Left renal cortex interstitium (tissue), 4 donors: ENCODE measurements at places on chromosomes 11 and 22. TPM values are rescaled to one million over a fixed set of nuclear protein-coding genes. Genes with fewer than 3 reads are reported as not detected.

DNA sequence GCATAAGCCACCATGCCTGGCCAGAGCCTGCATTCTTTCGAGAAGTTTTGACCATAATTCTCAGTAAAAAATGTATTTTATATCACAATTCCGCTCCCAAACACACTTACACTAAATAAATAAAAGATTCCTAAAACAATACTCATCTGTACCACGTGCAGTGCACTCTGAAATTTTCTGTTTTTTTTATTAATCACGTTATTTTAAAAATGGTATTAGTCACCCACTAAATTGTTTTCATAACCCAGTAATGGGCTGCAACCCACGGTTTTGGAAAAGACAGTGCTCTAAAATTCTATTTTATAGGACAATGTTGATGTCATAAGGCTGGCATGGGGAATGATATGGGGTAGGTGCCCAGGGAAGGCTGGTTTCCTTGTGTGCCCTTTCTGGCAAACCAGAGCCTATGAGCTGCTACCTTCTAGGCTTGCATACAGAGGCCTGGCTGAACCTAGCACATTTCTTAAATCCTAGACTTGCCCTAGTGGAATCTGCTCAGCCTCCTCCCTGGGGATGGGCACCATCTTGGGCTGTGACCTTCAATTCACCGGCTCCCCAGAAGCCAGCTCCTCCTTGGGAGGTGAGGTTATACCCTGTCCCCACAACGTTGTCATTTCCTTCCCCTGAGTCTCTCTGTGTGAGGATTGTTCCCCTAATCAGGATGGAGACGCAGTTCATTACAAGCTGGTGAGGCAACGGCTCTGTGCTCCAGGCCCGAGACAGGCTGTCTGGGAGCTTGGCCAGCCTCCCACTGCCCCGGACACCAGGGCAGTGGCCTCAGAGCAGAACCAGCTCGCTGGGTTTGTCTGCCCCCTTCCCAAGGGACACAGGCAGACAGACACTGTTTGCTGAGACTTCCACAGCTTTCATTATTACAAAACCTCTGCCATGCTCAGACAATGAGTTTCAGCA, 116.5 kb upstream of the NAV2 start:
- DNase-seq = no peak

GRCh38 chr22:29193021-29193420, 12.7 kb upstream of the EMID1 start:
- no peak for DNase-seq

GRCh38 chr11:19196432-19196831, 5.4 kb downstream of the CSRP3 start:
- no peak for DNase-seq

DNA sequence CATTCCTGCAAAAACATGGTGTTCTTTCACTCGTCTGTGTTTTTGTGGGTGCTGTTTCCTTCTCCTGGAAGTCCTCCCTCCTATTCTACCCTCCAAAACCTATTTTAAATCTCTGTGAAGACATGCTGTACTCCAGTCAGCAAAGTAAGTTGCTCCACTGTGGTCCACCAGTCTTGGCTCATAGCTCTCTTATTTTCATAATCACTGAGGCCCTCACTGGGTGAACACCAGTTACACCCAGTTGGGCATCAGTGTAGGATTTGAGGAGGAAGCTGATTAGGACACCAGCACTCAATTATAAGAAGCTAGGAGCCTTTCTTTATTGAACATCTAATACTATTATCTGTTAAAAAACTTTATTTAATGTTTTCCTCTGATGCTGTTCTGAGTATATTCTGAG, 23.9 kb upstream of the EED start:
- no peak for DNase-seq

- DNase-seq = no peak
These were observed 10.8 kb downstream of the FADS2 start for GRCh38 chr11:61838921-61839320.

DNA sequence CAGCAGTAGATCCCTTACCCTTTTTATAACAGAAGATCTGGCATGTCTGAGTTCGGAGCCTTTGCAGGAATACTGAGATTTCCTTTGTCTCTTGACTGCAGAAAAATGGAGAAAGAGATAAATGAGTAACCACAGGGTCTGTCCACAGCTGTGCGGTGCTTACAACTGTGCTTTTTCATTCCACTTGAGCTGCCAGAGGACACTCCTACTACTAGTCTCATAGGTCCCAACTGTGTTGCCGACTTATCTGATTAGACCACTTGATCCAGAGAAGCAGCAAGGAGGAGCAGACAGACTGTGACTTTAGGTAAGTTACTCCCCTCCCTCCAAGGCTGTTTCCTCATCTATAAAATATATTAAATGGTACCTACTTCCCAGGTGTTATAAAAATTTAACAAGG, 17.5 kb downstream of the FAM227A start:
- DNase-seq = no peak

GRCh38 chr11:73530109-73530508, 67.8 kb downstream of the FAM168A start:
- no peak for DNase-seq

DNA sequence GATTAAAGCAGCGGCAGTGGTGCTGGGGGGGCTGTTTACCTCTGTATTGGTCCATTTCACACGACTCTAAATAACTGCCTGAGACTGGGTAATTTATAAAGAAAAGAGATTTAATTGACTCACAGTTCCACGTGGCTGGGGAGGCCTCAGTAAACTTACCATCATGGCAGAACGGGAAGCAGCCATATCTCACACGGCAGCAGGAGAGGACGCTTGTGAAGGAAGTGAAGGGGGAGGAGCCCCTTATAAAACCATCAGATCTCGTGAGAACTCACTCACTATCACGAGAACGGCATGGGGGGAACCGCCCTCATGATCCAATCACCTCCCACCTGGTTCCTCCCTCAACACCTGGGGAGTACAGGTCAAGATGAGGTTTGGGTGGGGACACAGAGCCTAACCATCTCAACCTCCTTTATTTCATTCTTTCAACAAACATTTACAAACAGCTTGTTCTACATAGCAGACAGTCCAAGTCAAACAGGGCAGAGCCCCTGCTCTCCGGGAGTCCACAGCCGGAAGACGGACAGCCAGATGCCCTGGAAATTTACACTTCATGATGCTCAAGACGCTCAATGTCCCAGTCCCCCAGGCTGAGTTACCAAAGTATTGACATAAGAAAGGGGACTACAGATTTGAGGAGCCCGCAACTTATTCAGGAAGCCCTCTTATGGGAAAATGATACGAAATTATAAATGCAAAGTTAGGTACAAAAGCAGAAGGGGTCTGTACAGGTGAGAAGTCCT, 26.3 kb upstream of the HMGXB4 start:
- no peak for DNase-seq

DNA sequence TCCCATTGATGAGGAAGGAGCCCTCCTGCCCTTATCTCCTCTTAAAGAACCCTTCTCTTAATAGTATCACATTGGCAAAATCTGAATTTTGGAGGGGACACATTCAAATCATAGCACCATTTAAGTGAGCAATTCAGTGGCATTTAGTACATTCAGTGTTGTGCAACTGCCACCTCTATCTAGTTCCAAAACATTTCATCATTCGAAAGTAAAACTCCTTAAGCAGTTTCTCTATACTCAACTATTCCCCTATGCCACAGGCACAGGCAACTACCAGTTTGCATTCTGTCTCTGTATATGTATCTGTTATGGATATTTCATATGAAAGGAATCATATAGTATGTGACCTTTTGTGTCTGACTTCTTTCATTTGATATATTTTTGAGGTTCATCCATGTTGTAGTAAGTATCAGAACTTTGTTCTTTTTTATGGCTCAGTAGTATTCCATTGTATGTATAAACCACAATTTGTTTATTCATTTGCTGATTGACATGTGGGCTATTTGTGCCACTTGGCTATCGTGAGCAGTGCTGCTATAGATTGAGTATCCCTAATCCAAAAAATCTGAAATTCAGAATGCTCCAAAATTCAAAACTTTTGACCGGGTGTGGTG, 22.9 kb downstream of the FAR1 start:
- DNase-seq = no peak

DNA sequence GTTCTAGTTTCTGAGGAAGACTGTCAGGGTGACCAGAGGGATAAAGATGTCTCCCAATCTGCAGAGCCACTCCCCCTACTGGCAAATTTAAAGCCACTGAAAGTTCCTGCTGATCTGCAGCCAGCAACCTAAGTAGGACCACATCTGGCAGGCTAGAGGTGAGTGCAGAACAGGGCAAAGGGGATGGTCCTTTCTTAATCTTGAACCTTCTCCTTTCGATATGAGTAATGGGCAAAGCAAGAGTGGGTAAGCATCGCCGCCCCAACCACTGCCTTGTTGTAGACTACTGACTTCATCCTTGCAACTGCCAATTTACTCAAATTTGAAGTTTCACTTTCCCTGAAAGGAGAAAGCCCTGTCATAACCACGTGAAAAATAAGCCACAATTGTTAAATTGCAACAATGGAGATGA, 30.7 kb downstream of the SCUBE2 start:
- no peak for DNase-seq

- no peak for DNase-seq
These were observed 812 bp upstream of the OR5A2 start for GRCh38 chr11:59427068-59427382.

DNA sequence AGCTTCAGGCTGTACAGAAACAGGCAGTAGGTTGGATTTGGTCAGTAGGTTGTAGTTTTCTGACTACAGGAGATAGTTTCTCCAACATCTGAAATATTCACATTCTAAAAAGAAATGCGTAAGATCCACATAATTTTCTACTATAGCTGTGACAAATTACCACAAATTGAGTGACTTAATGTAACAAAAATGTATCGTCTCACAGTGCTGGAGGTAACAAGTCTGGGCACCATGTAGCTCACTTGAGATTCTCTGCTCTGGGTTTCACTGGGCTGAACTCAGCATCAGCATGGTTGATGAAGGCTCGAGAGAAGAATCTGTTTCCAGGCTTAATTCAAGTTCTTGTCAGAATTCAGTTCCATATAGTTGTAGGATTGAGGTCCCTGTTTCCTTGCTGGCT, 350.9 kb upstream of the CCDC179 start:
- DNase-seq = no peak

DNA sequence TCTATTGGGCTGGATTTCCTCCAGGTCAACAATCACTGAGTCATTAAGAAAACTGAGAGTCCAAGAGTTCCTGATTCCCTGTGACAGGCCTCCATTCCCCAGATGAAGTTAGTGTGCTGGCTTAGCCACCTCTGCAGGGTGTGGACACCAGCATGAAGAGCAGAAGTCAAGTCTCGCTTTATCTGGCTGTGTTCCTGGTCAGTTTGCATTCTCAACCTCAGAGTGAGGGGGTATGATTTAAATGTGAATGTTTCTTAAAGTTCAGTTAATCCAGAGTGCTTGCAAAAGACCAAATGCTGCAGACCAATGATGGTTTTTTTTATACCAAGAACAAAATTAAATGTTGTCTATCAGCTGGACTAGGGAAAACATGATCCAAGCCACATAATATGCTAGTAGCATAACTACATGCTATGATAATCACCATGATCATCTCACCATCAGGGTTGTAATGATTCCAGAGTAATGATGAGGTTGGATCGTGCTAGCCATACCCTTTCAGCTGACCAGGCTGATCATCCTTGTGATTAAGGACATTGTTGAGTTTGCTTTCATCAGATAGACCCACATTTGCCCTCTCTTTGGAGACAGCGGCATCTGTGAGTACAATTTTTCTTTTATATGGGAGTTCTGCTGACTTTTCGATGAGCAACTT, 145.8 kb upstream of the ARHGAP20 start:
- no peak for DNase-seq

- DNase-seq = no peak
These were observed 58.1 kb upstream of the FAM181B start for GRCh38 chr11:82791779-82792178.

GRCh38 chr11:133078591-133079404, 453.5 kb downstream of the OPCML start:
- DNase-seq = no peak

- DNase-seq = no peak
These were observed 66.5 kb downstream of the DBX1 start for GRCh38 chr11:20093775-20094174.

DNA sequence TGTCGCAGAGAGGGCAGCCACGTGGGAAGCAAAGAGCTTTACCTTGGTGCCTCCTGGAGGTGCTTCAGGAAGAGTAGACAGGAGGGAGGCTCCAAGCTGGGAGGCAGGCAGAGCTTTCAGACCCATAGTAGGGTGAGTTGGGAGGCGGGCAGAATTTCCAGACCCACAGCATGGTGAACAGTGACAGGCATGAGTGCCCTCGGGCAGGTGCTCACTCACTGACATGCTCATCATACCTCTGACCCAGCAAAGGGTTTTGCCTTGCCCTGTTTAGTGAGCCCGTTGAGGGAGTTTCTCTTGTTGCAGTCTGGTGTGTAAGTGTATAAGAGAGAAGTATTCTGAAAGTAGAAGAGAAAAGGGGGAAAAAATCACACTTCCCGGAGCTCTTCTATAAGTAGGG, 86.4 kb upstream of the NTM start:
- DNase-seq = no peak

- DNase-seq = peak; percentile 55
These were observed at the start of gene CFAP300 for GRCh38 chr11:102047305-102047924. TSS of gene CFAP300 (plus strand) at chr11:102047437. CDS start at chr11:102047471, 34 bp downstream.

DNA sequence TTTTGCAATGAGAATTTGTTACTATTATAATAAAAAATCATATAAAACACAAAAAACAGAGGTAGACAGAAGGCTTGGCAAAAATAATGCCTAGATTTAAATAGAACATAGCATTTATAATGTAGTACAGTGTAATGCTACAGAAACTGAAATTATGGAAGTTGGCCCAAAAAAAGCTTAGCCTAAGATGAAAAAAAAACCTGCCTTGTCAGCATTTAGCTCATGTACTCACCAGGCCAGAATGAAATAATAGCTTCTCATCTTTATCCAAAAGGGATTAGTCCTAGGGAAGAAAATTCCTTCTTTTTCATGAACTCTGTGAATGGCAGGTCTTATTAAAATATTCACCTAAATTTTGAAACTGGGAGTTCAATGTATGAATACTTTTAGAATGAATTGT, 951.1 kb downstream of the LRRC4C start:
- DNase-seq = no peak

- no peak for DNase-seq
These were observed 39.5 kb downstream of the IGF2 start for GRCh38 chr11:2099516-2100349.

- DNase-seq = no peak
These were observed 44.5 kb upstream of the TEAD1 start for GRCh38 chr11:12629601-12630313.

- no peak for DNase-seq
These were observed 604.4 kb downstream of the BUD13 start for GRCh38 chr11:116168459-116168787.

DNA sequence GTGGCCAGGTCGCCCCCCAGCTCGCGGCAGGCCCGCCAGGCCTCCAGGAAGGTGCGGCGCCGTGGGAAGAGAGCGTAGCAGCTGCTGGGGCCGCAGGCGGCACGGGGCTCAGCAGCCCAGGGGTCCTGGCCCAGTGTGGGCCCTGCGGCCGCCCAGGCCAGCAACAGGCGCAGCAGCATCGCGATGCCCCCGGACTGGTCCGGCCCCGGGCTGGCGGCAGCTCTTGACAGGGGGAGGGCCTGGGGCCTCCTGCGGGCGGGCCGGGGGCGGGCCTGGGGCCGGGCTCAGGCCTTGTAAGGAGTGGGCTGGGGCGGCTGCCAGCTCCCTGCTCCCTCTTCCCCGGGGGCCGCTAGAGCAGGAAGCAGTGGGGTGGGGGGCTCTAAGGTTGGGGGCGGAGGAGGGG, at the start of gene CD248:
Gene CD248 (minus strand): TSS at position 196 of the 403 bp plus-strand sequence. CDS start 17 bp downstream, at position 179.
- DNase-seq = no peak

Gene RAB36
- polyA plus RNA-seq = 17.5 TPM

Gene CYP2D6
- polyA plus RNA-seq = 2.2 TPM

Gene KCTD21
- polyA plus RNA-seq = 8.3 TPM

Gene HPX
- 4.4 TPM for polyA plus RNA-seq

Gene ESAM
- polyA plus RNA-seq = 73.1 TPM

Gene BACE1
- polyA plus RNA-seq = 64.7 TPM

Gene KLHL35
- polyA plus RNA-seq = 0.76 TPM

Gene OR51B4
- 0.59 TPM for polyA plus RNA-seq

Gene NAV2
- polyA plus RNA-seq = 61.7 TPM

Gene YPEL4
- polyA plus RNA-seq = 5.6 TPM
